Caudate nucleus (tissue), 63 donors: ENCODE measurements at places on chromosomes 1 and 21.

- no peak for DNase-seq
Observed at GRCh38 chr1:162823231-162823630, 32.7 kb downstream of the HSD17B7 start.

DNA sequence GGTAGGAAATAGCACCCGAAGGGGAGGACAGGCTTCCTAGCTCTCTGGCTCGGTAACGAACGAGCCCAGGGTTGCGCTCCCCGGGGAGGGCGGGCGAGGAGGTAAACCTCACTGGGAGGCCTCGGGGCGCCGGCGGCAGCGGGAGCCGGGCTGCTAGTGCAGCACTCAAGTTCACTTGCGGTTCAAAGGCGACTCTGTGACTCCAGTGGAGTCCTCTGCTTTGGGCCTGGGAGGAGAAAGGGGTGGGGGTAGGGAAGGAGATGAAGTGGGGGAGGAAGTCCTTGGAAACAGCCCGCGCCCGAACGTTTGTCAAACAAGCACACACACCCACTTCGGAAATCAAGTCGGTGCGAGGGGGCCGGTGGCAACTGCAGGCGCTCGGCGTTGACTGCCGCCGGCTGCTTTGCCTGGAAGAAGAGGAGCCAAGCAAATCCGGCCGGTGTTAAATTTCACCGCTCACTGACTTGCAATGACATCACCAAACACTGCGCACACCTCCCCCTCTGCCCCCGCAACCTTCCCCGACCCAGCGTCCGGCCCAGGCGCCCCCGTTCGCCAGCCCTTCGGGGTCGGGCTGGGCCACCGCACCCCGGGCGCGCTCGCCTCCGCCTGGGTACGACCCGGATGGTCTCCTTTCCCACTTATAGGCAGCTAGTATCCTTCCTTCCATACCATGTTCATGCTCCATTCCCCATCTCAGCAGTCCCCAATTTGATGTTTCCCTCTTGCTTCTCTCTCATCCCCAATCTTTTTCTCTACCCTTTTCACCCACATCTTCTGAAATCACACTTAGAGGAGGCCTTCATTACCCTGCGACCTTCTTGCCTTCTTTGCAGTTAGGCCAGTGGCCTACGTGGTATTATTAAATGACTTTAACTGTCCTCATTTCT, at the start of gene COL24A1:
TSS of gene COL24A1 (minus strand) at position 207 of the 890 bp plus-strand sequence. CDS start 376 bp downstream, outside the sequence.
- DNase-seq = no peak

DNA sequence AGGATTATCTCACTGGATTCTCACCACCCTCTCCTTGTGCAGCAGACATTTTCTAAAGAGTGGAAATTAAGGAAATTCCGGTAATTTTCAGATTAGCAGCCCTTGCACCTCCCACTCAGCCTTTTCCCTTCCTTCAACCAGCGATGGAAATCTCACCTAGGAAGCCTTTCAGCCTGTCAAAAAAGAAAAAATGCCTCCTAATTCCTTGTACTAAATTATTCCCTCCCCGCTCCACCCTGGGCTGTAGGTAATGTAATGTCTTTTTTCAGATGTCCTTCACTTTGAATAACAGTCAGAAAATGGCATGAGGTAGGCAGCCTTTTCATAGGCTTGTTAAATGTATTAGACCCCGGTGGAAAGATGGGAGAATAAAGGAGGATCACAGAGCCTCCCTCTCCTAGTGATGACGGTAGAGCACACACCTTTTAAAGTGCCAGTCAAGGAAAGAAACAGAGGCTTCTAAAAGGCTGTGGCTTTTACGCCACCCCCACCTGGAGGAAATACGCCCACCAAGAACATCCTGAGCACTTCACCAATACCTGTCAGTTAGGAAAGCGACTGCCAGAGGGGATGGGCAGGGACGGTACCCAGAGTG, 62.8 kb upstream of the NEK2 start:
- peak; percentile 73 for DNase-seq

GRCh38 chr1:82625537-82625936, 824.8 kb downstream of the ADGRL2 start:
- DNase-seq = no peak

- DNase-seq = no peak
Observed at GRCh38 chr1:119943216-119943615, 46.9 kb upstream of the ADAM30 start.

GRCh38 chr1:62589321-62589720, 8.0 kb upstream of the ANGPTL3 start:
- no peak for DNase-seq

- no peak for DNase-seq
Observed at GRCh38 chr1:115127539-115127938, 38.2 kb upstream of the TSPAN2 start.

DNA sequence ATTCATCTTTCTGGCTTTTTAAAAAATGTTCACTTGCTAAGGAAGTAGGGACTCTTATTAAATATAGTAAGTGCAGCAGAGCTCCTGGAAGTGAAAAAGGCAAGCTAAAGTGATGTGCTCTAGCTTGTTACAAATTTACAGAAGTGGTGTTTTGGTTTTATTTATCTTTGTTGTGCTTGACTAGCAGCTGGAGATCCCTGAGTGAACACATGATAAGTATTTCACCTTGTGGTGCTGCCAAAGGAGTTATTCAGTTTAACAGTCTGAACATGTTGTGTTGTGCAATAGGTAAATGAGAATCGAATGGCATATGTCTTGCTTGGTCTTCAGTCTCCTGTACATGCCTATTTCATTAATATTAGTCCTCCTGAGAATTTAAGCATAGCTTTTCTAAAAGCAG, 315.7 kb downstream of the TPR start:
- DNase-seq = no peak

DNA sequence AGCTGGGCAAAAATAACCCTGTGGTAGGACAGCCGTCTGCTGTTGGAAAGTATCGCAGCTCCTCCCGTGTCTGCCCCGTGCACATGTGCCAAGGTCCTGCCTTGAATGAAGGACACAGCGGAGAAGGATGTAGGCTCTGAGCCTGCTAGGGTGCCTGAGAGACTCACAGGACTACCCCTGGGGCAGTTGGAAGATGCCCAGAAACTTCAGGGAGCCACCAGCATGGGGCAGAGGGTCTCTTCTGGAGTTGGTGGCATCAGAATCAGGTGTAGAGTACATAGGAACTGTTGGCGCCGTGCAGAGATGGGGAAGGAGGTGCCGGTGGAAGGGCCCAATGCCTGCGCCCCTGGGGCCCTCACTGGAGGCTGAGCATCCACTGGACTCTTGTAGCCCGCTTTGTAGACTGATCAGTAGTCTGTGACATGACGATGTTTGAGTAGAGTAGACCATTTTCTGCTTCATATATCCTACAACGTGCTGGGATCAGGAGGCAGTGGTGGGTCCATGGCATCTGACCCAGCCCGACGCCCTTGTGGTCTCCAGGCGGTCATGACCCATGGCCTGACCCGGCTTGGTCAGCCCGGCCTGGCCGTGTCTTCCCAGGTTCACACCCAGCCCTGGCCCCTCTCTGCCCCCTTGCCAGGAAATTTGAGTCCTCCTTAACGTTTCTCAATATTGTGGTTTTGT, 5.3 kb upstream of the C1orf174 start:
- no peak for DNase-seq

DNA sequence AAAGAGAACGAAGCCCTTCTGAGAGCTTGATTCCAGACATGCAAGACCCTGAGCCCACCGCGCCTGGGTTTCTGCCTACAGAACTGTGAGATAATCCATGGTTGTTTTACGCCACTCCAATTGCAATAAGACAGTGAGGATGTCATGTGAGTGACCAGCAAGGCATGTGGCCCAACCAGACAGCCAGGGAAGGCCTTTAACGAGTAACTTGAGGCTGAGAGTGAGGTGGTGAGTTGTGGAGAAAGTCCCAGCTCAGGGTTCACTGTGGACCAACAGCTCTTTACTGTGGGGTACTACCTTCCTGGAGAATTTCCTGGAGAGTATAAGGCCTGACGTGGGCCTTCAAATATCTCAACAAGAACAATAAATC, 153.9 kb downstream of the ETS2 start:
- DNase-seq = no peak

DNA sequence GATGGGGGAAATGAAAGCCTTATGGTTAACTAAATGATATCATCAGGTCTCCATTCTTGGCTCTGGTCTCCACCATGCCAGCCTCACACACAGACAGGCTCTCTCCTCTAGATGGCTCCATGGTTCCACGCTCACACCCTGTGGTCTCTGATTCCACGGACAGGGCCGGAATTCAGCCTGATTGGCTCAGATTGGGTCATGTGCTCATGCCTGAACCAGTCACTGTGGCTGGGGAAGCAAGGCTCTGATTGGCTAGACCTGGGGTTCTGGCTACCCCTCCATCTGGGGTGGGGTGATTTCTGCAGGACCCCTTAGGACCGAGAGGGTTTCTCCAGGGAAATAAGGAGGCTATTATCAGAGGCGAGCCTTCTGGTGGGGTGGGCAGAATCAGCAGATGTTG, 277.0 kb downstream of the PTPRU start:
- no peak for DNase-seq

GRCh38 chr1:20349561-20349960, 58.9 kb downstream of the VWA5B1 start:
- DNase-seq = no peak

DNA sequence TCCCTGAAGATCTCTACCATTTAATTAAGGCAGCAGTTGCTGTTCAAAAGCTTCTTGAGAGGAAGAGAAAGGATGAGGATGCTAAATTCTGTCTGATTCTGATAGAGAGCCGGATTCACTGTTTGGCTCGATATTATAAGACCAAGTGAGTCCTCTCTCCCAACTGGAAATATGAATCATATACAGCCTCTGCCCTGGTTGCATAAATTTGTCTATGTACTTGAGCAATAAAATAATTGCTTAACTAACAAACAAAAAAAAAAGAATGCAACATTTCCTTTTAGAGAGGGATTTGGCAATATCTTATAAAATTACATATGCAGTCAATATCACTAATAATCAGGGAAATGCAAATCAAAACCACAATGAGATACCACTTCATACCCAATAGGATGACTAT, 26.8 kb downstream of the ALDH9A1 start:
- DNase-seq = no peak

DNA sequence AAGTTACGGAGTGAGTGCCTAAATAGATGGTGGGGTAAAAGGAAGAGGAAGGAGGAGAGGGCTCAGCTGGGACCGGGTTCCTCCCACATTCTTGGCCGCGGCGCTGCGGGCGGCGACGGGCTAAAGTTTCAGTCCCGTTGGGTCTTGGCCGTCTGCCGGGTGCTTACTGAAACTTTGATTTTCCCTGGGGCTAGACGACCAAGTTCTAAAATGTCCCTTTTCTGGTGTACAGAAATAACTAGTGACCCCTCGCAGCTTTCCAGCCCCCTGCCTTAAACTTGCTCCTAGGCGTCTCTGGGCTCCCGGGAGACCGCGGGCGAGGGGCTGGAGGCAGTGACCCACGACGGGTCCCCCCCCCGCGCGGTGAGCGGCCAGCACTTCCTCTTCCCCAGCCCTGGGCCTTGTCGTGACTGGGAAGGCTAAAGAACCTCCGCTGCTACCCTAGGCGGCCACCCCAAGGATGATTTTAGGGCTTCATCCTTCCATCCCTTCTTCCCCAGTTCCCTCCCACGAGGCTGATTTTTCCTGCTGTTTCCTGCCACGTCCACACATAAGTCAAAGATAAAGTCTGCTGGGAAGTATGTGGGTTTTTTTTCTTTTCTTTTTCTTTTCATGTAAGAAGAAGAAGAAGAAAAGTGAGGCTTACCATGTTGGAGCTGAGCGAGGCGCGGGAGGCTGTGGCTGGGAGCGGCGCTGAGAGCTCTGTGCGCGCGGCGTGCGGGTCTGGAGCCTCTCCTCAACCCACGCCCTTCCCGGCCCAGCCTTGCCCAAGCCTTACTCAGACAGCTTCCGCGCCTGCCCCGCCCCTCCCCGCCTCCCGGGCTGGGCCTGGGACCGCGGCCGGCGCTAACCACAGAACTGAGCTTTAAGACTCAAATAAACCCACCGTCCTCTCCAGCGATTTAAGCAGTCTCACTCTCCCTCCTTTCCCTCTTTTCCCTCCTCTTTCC, at the start of gene S100A11:
TSS of gene S100A11 (minus strand) at position 738 of the 950 bp plus-strand sequence. CDS start at position 649, 89 bp downstream.
- DNase-seq = peak; percentile 13

DNA sequence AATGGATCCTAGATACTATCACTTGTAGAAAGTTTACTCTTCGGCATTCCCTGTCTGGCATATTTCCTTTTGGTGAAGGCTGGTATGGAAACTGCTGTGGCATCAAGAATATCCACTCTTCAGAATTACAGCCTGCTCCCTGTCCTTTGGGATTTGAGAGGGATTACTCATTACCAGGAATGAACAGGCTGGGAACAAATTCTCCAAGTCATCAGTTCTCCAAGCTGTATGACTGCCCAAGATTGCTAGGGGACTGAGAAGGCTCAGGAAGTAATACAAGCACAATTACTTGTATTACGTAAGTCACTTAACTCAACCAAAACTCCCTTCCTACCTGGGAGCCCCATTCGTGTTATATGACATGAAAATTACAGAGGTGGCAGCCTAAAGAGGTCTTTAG, 49.6 kb downstream of the CD58 start:
- no peak for DNase-seq

- DNase-seq = peak; percentile 4
Observed at GRCh38 chr1:211132721-211133392, 1.1 kb downstream of the KCNH1 start.

DNA sequence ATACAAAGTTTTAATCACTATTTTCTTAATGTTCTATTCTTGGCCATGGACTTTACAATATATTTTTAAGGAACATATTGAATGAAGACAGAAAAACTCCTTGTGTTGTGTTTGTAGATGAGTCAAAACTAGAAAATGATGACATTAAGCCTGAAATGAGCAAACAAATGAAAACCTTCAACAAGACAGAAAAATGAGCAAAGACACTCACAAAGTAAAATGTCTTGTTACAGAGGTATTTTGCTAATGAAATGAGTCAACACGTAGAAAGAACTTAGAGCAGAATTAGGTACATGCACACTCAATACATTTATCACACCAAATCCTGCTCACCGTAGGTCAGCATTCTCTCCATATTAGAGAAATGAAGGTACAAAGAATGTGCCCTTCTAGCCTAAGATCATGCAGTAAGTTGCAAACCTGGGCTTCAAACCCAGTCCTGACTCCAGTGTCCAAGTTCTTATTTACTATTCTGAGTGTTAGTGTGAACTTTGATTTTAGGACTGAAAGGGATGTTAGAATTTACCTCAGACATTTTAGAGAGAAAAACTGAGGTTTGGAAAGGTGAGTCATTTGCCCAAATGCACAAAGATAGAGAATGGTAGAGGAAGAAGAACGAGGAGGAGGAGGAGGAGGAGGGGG, 133.9 kb upstream of the SGIP1 start:
- no peak for DNase-seq

DNA sequence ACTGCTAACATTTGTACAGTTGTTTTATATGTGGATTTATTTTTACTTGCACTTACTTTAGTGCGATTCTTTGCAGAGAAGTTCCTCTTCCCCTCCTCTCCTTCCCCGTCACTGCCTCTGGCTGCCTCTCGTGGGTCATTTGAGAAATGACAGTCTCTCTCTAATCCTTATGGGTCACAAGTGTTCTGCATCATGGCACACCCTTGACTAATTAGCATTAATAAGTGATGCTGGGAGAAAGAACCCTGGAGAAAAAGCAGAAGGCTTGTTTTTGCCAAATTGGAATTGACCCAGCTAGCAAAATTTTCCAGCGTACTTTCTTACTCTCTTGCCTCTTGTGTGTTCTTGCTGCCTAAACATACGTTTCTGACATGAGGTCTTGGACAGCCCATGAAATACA, 301.2 kb downstream of the DUSP10 start:
- DNase-seq = no peak
